ENCODE measurements at places on chromosomes 1 and 21. TPM values are rescaled to one million over a fixed set of nuclear protein-coding genes. Genes with fewer than 3 reads are reported as not detected.

GRCh38 chr21:31480228-31480627 lies 136.2 kb upstream of the TIAM1 start:
- DNase-seq = no peak
- no peak overlapping the region for H3K27ac ChIP-seq

- no peaks in the 10 kb centered on the region for H3K4me1 ChIP-seq
- DNase-seq = no peak
- H3K36me3 ChIP-seq = peaks cover 52% of the 10 kb centered on the region
- no peaks in the 10 kb centered on the region for H3K27me3 ChIP-seq
Measured at GRCh38 chr1:100239961-100240360, 9.7 kb downstream of the DBT start.

- DNase-seq = no peak
- H3K27ac ChIP-seq = no peak overlapping the region
- H3K27me3 ChIP-seq = no peaks in the 10 kb centered on the region
- no peak overlapping the region for H3K4me3 ChIP-seq
- H3K4me1 ChIP-seq = no peaks in the 10 kb centered on the region
Measured at GRCh38 chr1:199590708-199591107, 436.8 kb upstream of the NR5A2 start.

GRCh38 chr21:31343680-31344480 lies at the start of gene TIAM1:
TIAM1 (minus strand) TSS chr21:31344261; CDS start chr21:31266972, 77,289 bp downstream.
- H3K4me1 ChIP-seq = peaks cover 50% of the 10 kb centered on the region
- peaks cover 2% of the 10 kb centered on the region for H3K36me3 ChIP-seq
- no peaks in the 10 kb centered on the region for H3K27me3 ChIP-seq
- H3K4me3 ChIP-seq = peak within 1 kb of the TSS; percentile 92
- H3K27ac ChIP-seq = peak within 1 kb of the TSS; percentile 21

- no peaks in the 10 kb centered on the region for H3K36me3 ChIP-seq
- DNase-seq = no peak
- H3K4me1 ChIP-seq = peaks cover 12% of the 10 kb centered on the region
Measured at GRCh38 chr1:89622895-89623294, 10.0 kb upstream of the LRRC8C start.

- no peaks in the 10 kb centered on the region for H3K27me3 ChIP-seq
- H3K36me3 ChIP-seq = no peaks in the 10 kb centered on the region
- DNase-seq = no peak
- no peak overlapping the region for H3K27ac ChIP-seq
- no peaks in the 10 kb centered on the region for H3K4me1 ChIP-seq
- no peak overlapping the region for H3K4me3 ChIP-seq
Measured at GRCh38 chr1:158969855-158970254, 38.5 kb downstream of the PYHIN1 start.

The MR1 gene
- polyA plus RNA-seq = 40.9 TPM

All from CD14-positive monocyte (primary cell).